ENCODE measurements at places on chromosomes 3 and 15.

- no peak for DNase-seq
Observed at GRCh38 chr3:124113485-124113884, 121.6 kb upstream of the ROPN1 start.

DNA sequence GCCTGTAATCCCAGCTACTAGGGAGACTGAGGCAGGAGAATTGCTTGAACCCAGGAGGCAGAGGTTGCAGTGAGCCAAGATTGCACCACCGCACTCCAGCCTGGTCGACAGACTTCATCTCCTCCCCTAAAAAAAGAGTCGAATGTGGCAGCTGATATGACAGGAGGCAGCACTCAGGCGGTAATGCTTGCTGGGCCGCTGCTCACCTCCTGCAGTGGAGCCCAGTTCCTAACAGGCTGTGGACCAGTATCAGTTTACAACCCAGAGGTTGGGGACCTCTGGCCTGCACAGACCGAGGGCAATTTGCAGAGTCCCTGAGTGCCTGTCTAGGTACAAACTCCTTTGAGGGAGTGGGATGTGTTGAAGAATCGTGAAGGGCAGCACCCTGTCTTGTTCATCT lies 136.2 kb downstream of the SMAD6 start:
- DNase-seq = no peak

GRCh38 chr15:67446449-67446848 lies 74.5 kb upstream of the C15orf61 start:
- no peak for DNase-seq

- no peak for DNase-seq
Observed at GRCh38 chr15:29289173-29289572, 19.6 kb upstream of the NSMCE3 start.

GRCh38 chr3:99938270-99938911 lies 120.7 kb downstream of the CMSS1 start:
- no peak for DNase-seq

DNA sequence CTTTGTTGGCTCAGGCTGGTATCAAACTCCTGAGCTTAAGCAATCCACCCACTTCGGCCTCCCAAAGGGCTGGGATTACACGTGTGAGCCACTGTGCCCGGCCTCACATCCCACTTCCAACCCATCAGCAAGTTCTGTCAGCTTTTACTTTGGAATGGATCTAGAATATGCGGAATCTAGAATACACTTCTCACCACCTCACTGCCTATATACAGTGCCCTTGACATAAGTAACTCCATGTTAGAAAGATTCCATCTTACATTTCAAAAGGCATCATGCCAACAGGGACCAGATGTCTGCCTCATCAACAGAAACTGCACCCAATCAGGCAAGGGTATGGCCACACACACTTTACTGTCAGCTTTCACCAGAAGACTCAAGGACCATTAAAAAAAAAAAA lies 9.9 kb upstream of the RBSN start:
- no peak for DNase-seq

GRCh38 chr3:10471054-10471688 lies 34.2 kb downstream of the ATP2B2 start:
- no peak for DNase-seq

- no peak for DNase-seq
Observed at GRCh38 chr3:76122007-76122406, 336.7 kb upstream of the ZNF717 start.

DNA sequence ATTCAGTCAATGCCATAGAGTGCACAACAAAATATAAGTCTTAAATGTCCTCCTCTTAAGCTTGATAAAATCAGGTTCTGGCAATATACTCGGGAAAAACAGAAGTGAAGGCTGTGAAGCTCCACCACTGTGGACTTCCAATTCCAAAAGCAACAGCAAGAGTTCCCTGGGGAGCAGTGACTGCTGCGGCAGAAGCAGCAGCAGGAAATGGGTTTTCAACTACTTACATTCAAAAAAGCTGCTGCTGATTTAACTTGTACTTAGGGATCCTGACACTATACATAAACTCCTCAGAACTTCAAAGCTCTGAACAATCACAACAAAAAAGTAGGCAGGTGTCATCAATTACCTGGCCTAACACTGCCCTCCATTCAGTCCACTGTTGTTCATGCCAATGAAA lies 4.7 kb downstream of the CEP152 start:
- no peak for DNase-seq

GRCh38 chr3:149536429-149536828 lies 61.9 kb downstream of the TM4SF4 start:
- no peak for DNase-seq
